ENCODE measurements at places on chromosomes 4 and X.
A peak's percentile ranks its signal among the peaks of the same experiment; 100 is the strongest.

DNA sequence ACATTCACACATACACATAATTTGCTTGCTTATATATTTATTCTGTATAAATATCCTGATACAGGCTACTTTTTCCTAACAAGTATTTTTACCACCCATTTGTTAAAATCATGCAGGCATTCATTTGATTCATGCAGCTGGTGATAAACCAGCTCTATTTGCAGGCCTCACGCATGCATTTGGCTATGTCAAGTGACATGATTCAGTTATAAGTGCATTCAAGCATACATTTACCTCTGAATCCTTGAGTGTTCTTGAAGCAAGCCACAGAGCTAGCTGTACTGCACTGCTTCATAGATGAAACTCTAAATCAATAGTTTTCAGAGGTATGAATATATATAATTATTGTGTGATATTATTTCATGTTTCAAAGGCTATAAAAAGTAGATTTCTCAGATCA, 544.0 kb upstream of the AGA start:
- no peak for DNase-seq

DNA sequence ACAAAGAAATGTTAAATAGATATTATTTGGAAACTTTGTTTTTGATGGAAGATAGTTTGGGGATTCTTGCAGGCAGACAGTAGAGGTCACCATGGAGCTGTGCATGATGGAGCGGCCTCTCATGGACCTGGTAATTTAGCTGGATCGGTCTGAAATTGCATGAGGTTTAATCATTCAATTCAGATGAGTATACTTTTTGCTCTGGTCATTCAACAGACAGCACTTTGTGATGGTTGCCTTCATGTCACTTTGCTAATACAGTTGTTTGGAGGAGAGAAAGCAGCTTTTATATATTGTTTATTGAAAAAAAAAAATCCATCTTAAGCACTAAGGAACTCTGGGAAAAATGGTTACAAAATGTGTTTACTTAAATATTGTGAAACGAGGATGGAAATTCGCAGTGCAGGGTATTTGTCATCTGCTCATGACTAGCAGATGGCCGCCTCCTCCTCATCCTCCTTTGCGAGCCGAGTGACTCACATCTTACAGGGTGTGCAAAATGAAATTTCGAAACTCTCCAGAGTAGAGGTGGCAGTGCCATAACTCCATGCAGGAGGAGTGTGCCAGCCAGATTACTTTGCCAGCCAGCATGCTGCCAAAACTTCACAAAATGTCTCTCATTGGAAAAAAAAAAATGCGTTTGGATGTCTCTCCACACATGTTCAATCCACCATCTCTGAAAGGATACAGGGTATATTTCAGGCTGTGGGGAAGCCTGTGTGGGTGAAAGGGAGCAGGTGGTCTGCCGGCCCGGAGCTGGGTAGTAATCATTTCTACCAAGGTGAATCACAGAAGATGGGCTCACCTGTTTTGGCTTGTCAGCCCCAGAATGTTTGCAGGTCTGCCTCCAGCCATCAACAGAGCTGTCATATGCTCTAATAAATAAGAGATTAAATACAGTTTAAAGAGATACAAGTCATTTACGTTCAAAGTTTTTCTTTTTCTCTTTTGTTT, 314.9 kb upstream of the DIPK2B start:
- DNase-seq: peak; percentile 7

- no peak for DNase-seq
These were observed 31.0 kb downstream of the KDM6A start for GRCh38 chrX:44903830-44904530.

DNA sequence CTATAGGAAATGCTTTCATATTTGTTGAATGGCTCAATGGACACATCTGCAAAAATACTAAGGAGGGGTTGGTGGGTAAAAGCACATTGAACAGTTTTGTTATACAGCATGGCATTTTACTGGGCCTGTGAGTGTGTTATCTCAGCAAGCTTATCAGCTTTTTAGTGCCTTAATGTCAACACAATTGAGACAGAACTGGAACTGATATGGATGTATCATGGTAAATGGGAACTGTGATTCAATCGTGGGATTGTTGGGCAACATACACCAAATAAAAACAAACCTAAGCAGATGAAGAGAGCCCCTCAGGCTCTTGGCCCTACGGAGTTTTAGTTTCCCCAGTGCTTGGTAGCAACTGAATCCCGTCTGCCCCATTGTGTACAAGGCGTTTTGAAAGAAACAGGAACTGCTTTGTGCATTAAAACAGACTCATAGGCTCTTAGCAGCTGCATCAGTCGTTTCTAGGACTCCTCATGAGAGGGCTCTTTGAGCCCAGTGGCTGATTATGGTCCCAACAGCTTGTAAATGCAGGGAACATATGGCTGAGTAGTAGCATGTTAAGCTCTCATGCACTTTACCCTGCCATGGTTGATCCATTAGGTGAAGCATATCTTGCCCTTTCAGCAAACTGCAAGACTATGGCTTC, 7.3 kb downstream of the GPR119 start:
- no peak for DNase-seq

GRCh38 chr4:126737899-126738526, 894.7 kb upstream of the INTU start:
- DNase-seq: no peak

GRCh38 chrX:30741545-30741944, 88.3 kb downstream of the GK start:
- no peak for DNase-seq

DNA sequence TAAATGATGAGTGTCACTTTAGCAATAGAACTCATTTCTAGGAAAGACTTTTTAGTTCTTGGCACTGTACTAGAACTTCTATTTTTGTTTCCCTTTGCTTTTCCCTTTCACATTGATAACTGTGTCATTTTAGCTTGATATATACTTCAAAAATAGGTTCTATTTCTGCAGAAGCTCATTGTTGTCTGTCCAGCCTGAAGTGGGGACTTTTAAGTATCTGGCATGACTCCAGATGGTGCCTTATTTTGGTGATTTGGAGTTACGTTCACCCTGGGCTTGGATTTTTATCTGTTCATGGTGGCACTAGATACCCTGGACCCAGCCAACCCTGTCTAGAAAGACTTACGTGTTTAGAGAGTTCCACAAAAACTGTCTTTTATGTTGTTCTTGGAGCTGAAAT, 3.4 kb downstream of the ABHD18 start:
- no peak for DNase-seq

DNA sequence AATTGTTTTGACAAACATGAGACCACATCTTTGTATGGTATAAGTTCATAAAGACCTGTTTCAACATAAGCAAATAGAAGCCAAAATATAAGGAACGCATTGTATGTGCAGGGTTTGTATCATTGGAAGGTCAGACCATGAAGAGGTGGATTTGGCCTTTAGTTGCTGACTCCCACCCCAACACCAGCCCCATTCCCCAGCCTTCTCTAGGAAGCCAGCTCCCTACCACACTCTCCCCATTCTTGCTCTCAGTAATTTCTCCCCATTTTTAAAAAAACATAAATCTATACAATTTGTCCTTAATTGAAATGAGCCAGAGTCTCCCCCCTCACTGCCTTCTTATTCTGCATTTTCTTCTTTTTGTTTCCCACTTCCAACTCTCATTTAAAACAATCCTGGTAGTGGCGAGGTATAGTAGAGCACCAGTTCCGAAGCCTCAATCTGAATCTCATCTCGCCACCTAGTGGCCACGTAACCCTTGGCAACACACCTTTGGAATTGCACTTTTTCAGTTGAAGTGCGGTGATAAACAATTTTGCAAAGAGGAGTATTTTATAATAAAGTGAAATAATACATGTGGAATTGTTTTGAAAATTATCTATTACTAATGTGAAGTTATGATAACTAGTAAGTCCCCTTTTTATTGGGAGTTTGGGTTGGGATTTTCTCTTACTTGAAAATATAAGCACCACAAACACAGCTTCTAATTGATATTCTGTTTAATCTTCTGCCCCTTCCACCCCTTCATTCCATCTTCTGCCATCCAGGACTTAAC, 126.6 kb downstream of the ASB9 start:
- DNase-seq: peak; percentile 4

DNA sequence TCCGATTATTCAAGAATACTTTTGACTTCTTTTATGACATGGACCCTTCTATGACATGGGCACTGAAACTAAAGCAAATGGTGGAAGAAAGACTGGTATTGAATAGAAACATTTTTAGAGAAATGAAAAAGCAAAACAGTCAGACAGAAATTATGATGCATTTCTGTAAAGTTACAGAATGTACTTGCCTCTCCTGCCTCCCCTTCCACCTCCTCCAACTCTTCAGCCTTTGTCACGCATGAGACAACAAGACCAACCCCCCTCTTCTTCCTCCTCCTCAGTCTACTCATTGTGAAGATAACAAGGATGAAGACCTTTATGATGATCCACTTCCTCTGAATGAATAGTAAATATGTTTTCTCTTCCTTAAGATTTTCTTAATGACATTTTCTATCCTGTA, 46.3 kb upstream of the HUWE1 start:
- no peak for DNase-seq

GRCh38 chr4:78624048-78624447, 72.5 kb downstream of the ANXA3 start:
- no peak for DNase-seq

DNA sequence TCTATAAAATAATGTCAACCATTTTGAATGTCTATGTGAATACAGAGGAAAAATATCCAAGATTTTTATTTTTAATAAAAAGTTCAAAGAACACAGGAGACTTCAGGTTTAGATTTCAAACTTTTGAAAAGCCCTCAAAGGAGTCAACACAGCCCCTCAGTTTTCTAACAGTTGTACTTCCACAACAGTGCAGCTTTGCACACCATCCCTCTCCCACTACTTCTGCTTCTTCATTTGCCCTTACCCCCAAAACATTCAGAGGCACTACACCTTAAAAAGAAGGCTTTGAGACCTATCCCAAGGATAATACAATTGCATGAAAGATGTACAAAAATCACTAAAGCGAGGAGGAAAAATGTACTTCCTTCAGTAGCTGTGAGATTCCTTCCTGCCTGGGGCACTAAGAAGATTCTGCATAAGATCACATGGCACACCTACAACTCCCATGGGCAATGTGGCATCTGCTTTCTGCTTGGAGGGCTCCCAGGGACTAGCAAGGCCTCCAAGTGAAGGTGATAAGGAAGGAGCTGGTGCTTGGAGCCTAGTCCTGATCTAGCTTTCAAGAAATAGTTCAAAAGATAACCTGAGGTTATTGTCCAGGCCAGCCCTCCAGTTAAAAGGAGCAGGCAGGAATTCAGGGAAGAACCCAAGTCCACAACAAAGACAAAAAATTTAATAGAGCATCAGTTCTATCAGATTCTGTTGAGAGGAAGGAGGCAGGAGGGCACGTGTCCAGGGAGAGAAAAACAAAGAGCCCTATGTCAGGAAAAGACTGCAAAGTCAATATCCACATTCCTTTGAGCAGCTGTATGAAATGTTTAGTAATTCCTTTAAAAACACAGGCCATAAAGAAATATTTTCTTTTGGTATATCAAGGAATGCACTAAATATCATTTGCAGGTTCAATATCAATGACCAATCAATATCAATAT, 19.1 kb downstream of the ARAP2 start:
- DNase-seq: no peak

DNA sequence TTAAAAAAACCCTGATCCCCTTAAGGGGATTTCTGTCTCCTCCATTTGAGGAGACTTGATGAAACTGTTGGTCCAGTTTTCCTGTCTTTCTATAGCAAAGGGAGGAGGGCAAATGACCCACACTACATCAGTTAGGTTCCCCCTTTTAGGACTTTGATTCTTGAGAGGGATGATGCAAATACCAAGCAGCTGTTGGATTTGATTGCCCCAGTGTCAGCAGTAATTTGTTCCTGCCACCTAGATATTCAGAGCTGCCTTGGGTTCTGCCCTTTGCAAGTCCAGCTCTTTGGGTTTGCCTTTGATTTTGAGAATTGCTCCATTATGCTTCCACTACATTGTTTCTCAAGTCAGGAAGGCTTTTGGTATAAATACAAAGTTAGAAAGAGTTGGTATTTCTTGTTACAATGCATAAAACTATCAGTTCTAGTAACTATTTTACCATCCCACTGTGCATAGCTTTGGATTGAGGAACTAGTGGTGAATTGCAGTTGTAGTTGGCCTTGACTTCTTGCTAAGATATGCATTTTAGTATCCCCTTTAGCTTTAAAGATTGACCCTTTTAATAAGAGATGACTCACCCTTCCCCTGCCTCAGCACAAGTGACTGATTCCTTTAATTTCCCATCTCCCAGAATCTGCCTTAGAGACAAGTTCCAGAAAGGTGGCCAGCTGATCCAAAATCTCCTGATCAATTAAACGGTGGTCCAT, 24.3 kb upstream of the ZNF330 start:
- no peak for DNase-seq

- no peak for DNase-seq
These were observed 444.2 kb downstream of the GRIA2 start for GRCh38 chr4:157664726-157665125.

DNA sequence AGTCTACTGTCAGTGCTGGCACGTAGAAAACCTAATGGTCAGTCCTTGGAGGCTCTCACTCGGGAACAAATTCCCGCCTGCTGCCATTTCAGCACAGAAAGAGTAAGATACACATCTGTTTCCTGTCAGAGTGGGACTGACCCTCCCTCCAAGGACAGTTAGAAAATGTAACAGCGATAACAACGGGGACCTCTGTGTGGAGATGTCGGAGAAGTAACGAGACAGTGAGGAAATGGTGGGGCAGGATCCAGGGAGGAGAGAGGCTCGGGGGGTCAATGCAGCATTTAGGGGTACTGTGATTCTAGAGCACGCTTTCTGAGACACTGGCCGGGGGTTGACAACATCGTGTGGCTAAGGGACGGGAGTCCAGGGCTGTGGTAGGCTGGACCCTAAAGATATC, 36.0 kb upstream of the SORCS2 start:
- no peak for DNase-seq

All from T47D (cell line).